ENCODE measurements at places on chromosomes 7 and 10.

GRCh38 chr7:66013938-66014337, 31.9 kb upstream of the GUSB start:
- DNase-seq = no peak

DNA sequence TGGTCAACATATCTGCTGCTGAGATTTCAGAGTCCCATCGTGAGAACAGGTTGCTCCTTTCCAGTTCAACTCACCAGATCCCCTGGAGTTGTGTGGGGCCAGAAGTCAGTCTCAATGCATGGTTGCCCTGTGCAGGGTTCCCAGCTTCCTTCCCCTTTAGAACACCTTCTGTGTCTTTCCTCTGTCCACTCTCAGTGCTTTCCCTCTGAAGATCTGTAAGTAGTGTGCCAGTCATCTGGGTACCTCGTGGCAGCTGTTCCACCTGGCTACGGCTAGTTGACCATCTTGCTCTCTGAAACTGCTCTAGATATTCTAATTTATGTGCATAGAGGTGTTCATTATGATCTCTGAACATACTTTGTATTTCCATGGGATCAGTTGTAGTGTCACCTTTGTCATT, 36.1 kb upstream of the PRSS37 start:
- no peak for DNase-seq

DNA sequence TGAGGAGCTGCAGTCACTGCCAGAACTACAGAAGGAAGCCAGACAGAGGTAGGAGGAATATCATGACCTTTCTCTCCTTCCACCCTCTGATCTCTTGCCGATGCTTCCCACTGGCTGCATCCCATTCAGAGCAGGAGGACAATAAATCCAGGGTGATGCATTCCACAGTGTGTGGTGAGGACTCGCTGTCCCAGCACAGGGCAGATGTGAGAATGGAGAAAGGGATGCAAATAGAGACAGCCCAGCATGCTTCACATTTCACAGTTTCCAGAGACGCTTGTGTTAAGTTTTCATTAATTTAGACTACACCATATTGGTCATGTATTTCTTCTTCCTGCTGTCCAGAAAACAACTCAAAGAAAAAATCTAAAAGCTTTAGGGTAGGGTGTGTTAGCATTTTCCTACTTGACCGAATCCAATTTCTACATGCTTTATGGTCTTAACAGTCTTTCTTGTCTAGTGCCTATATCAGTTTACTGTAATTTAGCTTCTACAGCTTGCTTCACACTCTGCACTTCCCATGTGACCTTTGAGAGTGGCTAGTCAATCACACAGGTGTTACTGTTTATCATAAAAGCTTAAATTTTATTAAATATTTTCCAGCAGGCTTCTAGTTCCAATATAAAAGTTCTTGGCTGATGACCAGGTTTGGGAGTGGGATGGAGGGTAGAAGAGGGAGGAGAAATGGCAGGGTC, 155.6 kb downstream of the RAPGEF5 start:
- DNase-seq = no peak

DNA sequence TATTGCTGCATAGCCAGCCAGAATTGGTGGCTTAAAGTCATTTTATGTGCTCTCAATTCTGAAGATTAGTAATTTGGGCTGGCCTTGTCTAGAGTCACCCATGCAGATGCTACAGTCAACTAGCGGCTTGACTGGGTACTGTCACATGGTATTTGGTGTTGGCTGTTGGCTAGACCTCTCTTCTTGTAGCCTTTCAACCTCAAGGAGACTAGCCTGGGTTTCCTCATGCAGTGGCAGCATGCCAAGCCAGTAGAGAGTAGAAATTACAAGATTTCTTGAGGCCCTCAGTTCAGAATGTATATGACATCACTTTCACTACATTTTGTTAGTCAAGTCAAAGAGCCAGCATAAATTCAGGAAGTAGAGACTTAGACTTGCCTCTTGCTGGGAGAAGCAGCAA, 3.7 kb upstream of the ZNF800 start:
- no peak for DNase-seq

DNA sequence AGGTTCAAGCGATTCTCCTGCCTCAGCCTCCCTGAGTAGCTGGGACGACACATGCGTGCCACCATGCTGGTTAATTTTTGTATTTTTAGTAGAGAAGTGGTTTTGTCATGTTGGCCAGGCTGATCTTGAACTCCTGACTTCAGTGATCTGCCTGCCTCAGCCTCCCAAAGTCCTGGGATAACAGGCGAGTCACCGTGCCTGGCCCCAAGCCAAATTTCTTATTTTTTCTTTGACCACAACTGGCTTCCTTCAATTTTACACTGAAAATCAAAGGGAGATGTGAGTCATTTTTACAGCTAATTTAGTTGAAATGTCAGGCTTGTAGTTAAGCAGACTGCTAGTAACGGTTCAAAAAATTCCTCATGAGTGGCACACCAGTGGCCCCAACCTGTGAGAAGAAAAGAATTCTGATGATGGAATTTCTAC, 7.8 kb downstream of the RNF216 start:
- DNase-seq = no peak

DNA sequence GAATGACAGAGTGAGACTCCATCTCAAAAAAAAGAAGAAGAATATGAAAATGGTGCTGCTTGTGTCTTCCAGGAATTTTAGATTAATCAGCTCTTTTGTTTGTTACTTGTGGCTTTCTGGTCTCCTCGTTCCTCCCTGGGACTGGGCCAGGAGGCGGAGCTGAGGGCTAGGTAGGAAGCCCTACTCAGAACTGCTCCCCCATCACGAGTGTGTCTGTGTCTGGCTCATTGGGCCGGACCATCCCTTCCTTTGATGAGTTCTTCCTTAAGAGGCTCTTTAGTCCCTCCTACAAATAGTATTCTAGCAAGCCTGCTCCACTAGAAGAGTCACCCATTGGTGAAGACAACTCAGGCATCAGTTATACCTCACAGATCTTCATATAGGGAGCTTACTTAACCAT, 56.8 kb upstream of the YAE1 start:
- no peak for DNase-seq

- DNase-seq = no peak
Measured at GRCh38 chr7:94400643-94401427, 6.1 kb downstream of the COL1A2 start.

GRCh38 chr7:27156916-27157701, 634 bp upstream of the HOXA7 start:
- DNase-seq = no peak

DNA sequence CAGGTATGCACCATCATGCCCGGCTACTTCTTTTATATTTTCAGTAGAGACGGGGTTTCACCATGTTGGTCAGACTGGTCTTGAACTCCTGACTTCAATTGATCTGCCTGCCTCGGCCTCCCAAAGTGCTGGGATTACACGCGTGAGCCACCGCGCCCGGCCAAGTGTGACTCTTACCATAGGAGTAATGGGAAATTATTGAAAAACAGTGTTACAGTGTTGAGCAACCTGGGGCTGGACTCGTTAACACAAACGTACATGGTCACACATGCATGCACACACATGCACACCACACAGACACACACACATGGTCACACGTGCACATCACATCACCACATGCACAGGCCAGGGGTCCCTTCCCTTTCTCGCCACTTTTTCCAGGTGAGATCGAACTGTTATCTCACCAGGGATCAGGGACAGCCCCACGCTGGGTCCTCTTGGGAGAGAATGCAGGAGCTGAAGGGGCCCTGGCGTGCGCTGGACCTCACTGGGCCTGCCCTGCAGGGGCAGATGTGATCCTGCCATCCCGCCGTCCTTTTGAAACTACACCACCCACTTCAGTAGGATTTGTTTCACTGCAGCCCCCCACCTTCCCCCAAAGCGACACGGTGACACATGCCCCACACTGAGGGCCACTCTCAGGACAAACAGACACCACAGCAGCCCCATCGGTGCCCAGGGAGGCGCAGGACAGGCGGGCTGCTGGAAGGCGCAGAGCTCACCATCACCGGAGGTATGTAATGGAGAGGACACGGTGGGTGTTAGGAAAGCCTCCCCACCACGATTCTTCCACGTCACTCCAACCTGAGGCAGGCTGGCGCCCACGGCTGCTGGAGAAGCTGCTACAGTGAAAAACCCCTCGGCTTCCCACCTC, 10.2 kb downstream of the RADIL start:
- DNase-seq = no peak

GRCh38 chr7:112938863-112939573, 147.6 kb downstream of the GPR85 start:
- DNase-seq = peak; percentile 36

GRCh38 chr7:101166909-101167644, 1.7 kb upstream of the VGF start:
- DNase-seq = no peak

DNA sequence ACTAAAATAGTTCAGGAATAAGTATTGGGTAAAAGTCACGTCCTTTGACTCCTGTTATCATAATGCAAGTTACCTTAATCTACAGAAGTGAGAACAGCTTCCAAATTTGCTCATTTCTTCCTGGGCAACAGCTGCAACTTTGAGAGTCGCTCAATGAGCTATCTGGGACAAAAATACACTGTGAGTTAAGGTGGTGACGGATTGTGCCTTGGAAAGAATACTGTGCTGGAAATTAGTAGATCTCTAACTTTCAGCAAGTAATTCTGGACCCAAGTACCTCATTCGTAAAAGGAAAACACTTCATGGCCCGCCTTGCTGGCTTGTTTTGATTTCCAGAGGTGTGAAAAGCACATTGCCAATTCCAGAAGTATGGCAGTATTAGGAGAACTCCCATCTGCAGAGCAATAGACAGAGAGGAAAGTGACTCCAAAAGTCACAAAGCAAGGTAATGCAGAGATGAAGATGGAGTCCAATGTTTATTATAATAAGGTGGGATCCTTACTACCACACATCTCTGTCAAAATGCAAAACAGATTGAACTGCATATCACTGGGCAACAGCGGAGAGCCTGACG, 626.0 kb downstream of the SORCS3 start:
- DNase-seq = no peak

DNA sequence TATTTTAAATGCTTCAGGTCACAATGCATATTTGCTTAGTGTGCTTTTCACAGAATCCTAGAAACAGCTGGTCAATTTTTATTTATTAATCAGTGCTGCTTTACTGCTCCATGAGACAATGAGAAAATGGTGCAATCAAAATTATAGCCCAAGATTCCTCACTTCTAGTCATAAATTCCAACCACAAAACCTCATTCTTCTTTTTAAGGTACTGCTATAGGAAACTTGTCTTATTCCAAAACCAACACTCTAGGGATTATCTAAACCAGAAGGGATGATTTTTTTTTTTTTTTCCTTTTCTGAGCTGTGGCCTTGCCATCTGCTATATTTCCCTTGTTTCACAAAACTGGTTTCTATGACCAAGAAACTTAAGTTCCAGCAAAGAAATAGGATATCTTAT, 64.0 kb upstream of the SEMA3A start:
- no peak for DNase-seq

GRCh38 chr10:75592791-75593643, 161.6 kb downstream of the LRMDA start:
- no peak for DNase-seq

DNA sequence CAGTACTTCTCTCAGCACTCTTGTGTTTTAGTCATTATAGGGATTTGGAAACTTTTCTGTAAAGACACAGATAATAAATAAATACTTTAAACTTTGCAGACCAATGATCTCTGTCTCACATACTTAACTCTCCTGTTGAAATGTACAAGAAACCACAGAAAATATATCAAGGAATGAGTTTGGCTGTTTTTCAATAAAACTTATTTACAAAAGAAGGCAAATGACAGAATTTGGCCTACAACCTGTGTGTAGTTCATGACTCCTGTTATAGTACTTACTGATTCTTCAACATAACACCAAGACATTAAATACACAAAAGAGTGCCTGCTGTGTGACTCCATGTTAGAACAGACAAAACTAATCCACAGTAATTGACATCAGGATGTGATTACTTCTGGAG, 510.0 kb upstream of the PHF14 start:
- DNase-seq = no peak

- DNase-seq = no peak
Measured at GRCh38 chr10:61883371-61884025, 18.0 kb upstream of the ARID5B start.

DNA sequence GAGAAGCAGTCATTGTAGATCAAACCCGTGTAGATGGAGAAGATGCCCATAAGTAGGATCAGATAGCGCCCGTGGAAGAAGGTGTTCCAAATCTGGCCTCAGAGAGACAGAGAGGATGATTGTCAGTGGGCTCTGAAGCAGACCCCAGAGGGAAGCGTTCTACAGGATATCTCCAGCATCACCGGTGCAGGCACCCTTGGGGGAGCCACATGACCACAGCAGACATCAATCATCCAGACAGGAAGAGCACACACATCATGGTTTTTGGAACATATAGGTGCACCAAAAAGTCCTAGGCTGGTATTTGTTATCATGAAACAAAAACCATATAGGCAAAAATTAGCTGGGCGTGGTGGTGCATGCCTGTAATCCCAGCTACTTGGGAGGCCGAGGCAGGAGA, 44.0 kb upstream of the SVOPL start:
- no peak for DNase-seq
